ENCODE measurements at places on chromosomes 5 and 9.

DNA sequence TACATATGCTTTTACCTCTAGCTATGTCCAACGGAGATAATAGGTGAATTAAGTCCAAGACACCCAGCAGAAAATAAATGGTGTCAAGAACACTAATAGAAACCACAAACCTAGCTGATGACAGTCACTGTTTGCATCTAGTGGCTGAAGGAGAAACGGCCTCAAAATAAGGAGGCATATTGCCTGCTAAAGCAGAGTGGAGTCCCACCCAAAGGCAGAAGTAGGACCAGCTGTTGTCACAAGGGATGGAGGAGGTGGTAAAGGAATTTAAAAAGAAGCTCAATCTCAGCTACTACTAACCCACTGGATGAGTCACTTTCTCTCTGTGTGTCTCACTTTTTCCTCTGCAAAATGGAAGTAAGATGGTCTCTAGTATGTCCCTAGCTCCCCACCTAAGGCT is 224.3 kb downstream of the GRIA1 start:
- no peak for ATAC-seq

- ATAC-seq = no peak
These were observed 56.3 kb downstream of the INSYN2B start for GRCh38 chr5:169923988-169924387.

DNA sequence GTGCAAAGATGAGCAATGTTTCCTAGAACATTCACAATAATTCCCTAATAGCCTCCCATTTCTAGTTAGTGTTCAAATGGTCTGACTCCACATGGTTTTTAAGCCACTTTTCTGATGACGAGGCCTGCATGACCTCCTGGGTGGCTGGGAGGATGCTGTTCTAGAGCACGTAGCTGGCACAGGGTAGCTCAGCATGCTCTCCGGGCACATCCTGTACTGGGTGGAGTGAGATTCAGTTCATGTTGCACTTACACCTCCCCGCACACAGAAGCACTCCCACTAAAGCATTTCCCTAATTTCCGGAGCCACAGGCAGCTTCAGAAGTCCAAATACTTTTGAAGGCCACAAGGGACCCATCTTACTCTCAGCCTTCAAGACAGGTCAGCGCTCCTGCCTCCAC is 159.8 kb upstream of the LHFPL2 start:
- peak; percentile 46 for ATAC-seq

DNA sequence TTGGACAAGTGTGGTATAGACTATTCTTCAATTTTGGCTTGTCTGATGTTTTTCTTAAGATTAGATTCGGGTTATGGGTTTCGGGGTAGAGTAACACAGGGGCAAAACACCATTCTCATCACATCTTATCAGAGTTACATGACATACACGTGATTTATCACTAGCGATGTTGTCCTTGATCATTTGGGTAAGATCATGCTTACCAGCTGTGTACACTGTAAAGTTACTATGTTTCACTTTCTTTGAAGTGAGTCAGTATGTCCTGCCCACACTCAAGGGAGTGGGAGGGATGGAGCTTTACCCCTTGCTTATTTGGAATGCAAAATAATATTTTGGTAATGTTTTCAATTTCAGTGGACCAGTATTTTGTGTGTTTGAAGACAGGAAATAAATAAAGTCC is 101.8 kb upstream of the TAF11L2 start:
- ATAC-seq = no peak

GRCh38 chr5:156423597-156423996 is 96.6 kb downstream of the SGCD start:
- no peak for ATAC-seq

DNA sequence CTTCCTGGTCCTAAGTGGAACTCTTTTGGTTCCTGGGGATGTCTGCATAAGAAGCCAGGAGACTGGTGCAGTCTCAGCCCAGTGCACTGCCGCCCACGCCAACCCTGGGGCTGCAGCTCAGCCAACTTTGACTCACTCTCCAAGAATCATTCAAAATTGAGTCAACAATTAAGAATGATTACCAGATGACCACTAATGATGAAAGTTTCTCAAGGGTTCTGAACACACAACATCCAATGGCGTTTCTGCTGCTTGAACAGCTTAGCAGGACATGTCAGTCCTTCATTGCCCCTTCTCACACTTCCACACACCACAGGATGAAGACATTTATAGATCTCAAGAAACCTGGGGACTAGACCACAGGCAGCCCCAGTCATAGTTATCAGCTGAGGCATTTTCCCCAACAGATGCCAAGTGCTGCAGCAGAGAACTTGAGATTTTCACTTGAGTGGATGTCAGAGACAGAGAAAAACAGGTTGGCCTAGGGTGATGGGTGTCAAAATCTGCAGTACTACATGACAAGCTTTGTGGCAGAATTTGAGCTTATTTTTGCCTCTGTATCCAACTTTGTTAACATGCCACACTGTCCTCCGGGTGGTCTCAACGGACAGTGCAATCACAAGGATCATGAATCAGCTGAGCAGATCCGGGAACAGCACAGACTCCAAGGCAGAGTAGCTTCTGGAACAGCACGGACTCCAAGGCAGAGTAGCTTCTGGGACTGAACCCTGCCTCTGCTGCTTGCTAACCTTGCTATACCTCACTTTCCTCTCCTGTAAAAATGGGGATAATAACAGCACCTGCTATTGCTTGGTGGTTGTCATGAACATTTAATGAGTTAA is 356.1 kb downstream of the SPOCK1 start:
- ATAC-seq = peak; percentile 38

- no peak for ATAC-seq
These were observed 599.2 kb upstream of the CDH6 start for GRCh38 chr5:30594331-30594730.

GRCh38 chr5:64145216-64145895 is 20.3 kb upstream of the RNF180 start:
- no peak for ATAC-seq

- no peak for ATAC-seq
These were observed 102.1 kb downstream of the LHFPL2 start for GRCh38 chr5:78546276-78546996.

GRCh38 chr5:172904643-172905345 is 54.4 kb upstream of the RPL26L1 start:
- peak; percentile 91 for ATAC-seq

- peak; percentile 79 for ATAC-seq
These were observed 281.1 kb downstream of the DOCK8 start for GRCh38 chr9:495739-496138.

GRCh38 chr5:111960476-111961215 is 203.7 kb upstream of the NREP start:
- ATAC-seq = no peak

DNA sequence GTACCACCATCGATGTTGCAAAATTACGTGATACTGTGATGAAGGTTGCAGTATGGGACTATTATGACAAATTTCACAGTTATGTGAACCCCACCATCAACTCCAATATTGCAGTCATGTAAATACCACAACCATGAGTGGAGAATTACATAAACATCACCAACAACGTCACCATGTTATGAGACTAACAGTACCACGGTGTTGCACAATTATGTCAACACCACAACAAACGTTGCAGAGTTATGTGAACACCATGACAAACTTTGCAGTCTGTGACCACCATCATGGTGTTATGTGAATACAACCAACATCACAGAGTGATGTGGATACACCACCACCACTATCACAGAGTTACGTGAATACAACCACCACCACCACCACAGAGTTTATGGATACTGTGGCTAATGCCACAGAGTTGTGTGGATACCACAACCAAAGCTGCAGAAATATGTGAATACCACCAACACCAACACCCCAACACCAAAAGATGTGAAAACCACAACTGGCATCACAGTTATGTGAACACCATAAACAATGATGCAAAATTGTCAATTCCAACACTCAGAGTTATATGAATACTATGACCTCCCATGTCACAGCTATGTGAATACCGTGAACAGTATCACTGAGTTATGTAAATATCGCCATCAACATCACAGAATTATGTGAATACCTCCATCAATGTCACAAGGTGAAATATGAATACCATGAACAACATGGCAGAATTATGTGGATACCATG is 62.4 kb downstream of the SHC3 start:
- no peak for ATAC-seq

DNA sequence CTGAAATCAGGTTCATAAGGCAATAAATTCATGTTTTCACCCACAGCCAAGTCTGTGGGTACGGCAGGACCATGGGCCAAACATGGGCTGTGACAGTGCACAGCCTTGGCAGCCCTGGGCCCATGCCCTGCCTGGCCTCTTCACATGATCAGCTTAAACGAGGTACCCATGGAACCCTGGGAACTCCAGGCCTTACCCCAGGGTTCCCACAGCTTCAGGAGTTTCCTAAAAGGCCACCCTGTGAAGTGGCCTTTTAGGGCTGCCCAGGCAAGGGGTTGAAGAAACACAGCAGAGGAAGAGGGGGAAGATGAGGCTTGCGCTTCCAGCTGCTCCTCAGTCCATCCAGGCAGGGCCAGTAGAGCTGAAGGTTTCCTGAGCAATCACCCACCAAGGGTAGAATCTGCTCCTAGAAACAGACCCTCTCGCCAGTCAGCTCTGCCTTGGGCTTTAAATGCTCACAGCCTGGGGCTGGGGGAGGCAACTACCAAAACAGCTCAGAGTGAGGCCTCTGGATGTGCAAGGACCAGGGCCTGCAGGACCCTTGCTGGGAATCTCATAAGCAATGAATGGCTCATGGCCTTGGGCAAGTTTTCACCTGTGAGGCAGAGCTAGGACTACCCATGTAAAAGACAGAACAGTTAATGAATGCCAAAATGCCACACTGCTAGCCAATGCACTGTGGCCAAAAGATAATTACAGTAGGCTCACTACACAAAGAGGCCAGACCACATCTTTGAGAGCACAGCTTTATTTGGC is 79.3 kb upstream of the LRRTM2 start:
- ATAC-seq = no peak

- ATAC-seq = no peak
These were observed 133.3 kb upstream of the ELL2 start for GRCh38 chr5:96094904-96095303.

GRCh38 chr9:77426712-77427111 is 221.4 kb downstream of the GNA14 start:
- ATAC-seq = no peak

- ATAC-seq = no peak
These were observed 69.8 kb downstream of the SLCO4C1 start for GRCh38 chr5:102226321-102226720.

DNA sequence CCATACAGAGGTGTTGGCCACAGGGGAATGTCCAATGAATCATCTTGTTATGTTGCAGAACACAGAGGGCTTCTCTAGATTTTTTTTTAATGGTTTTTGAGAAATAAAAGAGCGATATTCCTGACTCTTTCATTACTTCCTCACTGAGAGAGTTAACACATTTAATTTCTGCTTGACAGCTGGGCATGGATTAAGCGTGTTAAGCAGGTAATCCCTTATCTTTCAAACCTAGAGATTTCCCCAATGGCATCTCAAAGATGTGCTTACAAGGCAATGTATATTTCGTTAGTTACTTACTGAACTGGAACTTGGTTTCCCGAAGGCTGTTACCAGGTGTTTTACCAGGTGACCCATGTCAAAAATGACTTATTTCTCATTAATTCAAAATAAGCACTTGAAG is 21.8 kb upstream of the ADCY2 start:
- no peak for ATAC-seq

DNA sequence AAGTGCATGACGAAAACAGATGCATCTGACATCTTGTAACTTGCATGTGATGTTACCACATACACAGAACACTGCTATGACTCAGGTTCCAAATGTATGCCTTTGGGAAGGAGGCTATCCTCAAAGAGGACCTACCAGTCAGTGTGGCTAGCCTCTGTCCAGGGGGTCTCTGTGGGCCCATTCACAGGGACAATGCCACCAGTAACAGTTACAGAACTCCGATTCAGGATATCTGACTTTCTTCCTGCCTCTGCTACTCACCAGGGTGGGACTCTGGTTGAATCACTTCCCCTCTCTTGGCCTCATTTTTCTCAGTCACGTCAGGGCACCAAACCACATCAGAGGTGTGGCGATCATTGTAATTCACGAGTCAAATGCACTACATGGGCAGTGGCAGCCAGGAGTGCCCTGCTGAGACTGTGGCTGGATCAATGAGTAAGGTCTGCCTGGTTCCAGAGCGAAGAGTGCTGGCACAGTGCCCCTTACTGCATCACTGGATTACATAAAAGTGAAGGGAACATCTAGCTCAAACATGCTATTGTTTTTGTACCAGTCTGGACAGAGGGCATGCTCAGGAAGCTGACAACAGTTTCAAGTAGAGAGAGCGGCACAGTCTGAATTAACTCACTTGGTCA is 13.2 kb downstream of the ATOX1 start:
- ATAC-seq = peak; percentile 95

DNA sequence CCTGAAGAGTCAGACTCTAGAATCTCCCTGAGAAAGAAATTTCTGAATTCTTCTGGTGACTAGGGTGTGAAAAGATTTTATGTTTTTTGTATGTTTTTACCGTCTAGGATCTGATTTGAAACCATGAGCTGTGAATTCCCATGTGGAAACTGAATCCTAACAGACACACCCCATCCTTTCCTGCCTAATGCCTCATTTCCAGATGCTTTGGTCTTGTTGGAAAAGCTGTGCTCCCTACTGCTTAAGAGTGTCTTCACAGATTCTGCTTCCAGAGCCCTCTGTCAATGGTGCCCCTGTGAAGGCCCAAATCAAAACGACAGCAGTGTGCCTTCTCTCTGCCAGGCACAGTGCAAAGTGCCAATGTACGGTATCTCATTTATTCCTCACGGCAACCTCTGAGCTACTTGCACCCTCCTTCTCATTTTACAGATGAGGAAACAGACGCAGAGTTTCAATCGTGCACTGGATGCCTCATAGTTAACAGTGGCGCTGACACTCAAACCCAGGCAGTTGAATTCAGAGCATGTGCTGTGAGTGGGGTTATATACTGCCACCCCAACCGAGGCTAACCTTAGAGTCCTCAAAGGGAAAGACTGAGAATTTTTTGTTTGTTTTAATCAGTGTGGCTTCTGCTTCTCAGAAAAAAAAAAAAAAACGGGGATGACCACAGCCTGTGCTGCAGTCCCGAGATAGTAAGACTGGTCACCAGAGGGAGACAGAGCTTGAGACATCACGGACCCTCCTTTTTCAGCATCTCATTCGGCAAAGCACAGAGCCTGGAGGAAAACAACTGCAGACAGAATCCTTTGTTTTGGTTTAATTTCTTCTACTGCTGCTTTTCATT is 188.4 kb downstream of the SNCAIP start:
- ATAC-seq = peak; percentile 22

- no peak for ATAC-seq
These were observed 33.6 kb downstream of the RFX3 start for GRCh38 chr9:3492214-3492613.
